ENCODE measurements at places on chromosomes 7 and 10.

DNA sequence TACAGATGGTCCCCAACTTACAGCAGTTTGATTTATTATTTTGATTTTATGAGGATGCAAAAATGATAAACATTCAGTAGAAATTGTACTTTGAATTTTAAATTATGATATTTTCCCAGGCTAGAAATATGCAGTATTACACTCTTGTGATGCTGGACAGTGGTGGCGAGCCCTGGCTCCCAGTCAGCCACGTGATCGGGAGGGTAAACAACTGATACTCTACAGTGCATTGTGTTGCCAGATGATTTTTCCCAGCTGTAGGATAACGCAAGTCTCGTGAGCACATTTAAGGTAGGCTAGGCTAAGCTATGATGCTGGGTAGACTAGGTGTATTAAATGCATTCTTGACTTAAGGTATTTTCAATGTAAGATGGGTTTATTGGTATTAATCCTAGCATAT is 865.2 kb downstream of the SORCS3 start:
- no peak for DNase-seq

DNA sequence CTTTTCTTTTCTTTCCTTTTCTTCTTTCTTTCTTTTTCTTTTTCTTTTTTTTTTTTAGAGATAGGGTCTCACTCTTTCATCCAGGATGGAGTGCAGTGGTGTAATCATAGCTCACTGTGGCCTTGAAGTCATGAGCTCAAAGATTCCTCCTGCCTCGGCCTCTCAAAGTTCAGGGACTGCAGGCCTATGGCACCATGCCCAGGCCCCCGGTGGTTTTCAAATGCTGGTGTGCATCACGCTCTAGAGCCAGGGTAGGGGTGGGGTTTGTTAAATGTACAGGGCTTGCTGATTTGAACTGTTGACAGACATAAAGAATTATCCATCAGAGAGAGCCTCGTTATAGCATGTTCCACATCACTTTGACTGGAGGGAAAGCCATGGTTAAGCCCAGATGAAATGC is 5.8 kb downstream of the MINDY4 start:
- DNase-seq: no peak

DNA sequence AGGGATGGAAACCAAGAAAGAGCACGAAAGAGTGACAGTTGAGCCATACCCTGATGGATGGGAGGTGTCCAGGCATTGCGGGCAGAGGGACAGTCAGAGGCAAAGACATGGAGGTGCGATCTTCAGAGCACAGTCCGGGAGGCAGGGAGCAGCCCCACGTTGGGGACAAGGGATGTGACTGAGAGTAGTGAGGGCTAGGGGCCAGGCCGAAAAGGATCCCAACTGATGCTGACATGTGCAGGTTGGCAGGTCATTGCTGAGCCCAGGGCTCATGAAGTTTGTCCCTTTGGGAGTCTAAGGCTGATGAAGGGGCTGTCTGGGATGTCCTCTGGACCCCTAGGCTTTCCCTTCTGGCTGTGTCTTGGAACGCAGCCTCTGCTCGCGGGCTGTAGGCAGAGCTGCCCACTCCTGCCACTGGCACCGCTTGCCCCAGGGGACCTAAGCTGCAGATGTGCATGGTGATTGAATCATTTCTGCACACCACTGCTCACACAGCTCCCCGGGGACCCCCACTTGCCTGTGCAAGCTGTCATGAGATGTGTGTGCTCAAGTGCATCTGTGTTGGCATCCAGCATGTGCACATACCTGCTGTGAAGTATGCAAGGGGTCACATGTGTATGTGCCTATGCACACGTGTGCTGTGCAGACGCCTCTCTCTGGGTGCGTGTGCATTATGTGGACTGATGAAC is 125.1 kb downstream of the ZMIZ1 start:
- DNase-seq: no peak

- no peak for DNase-seq
Measured at GRCh38 chr10:59631237-59631636, 78.4 kb downstream of the SLC16A9 start.

DNA sequence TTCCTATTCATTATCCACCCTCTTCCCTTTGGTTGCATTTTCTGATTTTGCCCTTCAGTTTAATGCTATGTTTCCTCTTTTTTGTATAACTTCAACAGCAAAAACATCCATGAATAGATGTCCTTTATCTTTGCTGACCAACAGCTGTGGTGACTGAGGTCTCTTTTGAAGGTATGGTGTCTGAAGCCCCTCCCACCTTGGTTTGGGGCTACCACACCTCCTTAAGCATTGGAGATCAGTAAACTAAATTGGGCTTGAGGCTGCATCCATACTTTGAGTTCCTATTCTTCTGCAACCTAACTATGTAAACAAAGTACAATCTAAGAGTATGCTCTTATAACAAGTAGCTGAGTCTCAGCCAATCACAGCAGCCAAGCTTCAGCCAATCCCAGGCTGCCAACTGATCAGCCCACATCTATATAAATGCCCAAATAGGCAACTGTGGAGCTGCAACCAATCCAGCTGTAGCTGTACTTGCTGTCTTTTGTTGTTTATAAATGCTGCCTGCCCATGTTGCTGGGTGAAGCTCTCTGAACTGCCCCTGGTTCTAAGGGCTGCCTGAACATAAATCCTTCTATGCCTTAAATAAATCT is 69.4 kb upstream of the PDLIM1 start:
- no peak for DNase-seq

- no peak for DNase-seq
Measured at GRCh38 chr10:59829024-59829423, 75.8 kb upstream of the MRLN start.

GRCh38 chr7:134428942-134429341 is 30.0 kb downstream of the AKR1B1 start:
- no peak for DNase-seq

- DNase-seq: no peak
Measured at GRCh38 chr7:34837316-34837715, 179.3 kb downstream of the NPSR1 start.

- DNase-seq: no peak
Measured at GRCh38 chr7:70480927-70481569, 650.9 kb upstream of the GALNT17 start.

- no peak for DNase-seq
Measured at GRCh38 chr7:50756180-50756579, 26.5 kb downstream of the GRB10 start.

All from C1 segment of cervical spinal cord (tissue), 14 donors.